ENCODE measurements at places on chromosomes 4 and X.

DNA sequence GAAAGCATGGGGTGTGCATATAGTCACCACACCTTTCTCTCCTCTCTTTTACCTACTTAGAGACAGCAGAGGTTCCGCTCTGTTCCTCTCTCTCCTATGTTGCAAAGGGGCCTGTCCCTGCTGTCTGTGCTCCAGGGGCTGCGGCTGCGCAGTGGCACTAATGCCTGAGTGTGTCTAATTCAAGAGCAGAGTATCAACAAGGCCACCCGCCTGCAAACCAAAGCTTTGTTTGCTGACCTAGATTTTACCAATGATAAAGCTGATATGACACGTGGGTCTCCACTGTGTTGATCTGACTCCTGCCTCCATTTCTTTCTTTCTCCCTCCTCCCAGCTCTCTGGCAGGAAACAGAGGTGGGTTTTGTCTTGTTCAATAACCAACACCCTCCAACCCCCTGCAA, 74.9 kb downstream of the NSG1 start:
- no peak for DNase-seq

DNA sequence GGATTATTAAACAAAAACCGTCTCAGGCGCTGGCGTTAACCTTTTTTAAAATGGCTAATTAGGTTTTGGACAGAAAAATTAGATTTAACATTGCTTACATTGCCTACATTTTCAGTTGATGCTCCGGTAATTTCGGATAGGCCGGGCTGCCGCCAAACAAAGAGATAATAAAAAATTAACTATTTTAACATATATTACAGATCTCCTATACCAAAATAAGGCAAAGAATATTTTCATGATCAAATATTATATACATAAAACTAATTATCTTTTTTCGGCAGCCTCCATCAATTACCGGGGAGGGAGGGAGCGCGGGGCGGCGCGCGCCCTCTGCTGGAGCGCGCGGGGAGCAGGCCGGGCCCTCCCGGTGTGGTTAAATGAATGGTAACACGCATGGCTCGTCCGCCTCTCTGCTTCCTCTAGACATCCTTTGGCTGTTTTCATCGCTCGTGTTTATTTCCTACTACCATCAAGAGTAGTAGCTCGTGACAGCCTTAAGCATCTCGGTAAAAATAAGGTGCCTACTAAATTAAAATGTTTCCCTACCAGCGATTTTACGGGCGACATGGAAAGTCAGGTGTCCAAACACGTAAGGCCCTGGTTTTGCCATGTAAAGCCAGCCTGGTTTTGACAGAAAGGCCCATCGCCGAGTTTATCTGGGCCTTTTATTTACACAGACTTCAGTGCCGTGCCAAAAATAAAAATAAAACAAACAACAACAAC, 52.4 kb upstream of the TMEM33 start:
- no peak for DNase-seq

- no peak for DNase-seq
Observed at GRCh38 chr4:165382640-165383039, 3.8 kb downstream of the CPE start.

GRCh38 chrX:30874851-30875250, 14.2 kb downstream of the TAB3 start:
- DNase-seq = no peak

DNA sequence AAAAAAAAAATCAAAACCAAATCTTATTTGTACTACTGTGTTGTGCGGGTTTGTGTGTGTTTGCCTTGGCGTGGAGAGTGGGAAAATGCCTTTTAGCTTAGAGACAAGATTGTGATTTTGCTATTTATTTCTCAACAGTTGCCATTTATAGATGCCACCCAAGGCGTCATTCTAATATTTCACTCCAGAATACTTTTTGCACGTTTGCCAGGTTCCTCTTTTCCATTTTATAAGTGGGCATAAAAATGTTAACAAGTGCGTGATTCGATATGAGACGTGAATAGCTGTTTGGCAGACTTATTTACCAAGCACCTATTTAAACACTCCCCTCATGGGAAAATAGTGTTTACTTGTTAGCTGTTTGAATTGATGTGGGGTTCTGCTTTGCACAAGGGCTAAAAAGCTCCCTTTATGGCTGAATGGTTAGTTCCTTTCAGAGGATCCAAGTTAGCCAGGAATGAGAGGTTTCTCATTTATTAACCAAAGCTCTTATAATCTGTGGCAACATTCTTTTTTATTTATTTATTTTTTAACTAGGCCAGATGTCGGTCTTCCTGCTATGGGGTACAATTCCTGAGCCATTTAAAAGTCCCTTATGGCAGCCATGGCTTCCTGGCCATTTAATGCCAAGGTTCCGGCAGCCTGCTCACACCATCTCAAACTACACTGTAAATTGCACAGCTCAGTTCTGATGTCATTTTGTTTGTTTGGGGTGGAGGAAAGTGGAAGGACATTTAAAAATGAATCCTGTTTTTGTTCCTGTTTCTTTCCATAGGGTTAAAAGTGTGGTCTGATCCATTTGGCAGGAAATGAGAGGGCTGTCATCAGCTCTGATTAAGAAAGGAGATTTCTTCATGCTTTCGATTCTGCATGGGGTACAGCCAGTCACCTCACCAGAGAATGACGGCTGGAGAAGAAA, 14.6 kb downstream of the SMIM20 start:
- DNase-seq = no peak
